ENCODE measurements at places on chromosomes 4 and X.
A peak's percentile ranks its signal among the peaks of the same experiment; 100 is the strongest.

- DNase-seq, result no peak
These were observed 367.6 kb upstream of the TECRL start for GRCh38 chr4:64776820-64777219.

DNA sequence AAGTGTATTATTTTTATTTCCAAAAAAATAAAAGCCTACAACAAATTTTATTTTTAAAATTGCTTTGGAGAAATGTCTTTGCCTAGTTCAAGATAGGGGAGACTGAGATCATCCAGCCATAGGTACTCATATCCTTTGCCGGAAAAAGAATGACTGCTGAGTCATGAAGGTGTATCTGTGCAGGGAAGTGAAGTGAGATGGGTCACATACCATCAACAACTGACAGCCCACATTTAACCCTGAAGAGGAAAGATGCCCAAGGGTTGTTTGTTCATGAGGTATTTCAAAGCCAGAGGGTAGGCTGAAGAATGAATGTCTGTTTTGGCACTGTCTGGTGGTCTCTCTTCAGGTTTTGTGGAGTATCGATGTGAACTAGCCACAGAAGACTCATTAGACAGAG is 106.7 kb upstream of the TTC29 start:
- DNase-seq, result no peak

DNA sequence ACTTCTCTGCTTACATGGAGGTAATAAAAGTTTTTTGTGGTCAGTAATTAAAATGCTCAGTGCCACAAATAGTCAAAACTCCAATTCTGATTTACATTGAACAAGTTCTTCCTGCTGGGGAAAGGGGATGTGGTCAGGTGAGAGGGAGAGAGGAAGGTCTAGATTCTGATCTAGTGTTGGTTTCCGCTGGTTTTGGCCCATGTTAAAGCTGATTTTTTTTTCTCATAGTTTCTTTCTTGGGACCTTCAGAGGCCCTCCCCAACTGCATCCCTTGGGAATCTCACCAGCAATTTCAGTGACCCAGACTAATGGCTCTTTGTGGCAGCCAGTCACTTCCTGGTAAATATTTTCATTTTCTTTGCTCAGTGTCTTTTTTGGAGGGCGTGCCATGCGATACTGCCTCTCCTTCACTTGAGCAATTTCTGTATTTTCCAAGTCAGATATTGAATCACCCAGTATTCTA is 332.7 kb downstream of the RAPGEF2 start:
- no peak for DNase-seq

DNA sequence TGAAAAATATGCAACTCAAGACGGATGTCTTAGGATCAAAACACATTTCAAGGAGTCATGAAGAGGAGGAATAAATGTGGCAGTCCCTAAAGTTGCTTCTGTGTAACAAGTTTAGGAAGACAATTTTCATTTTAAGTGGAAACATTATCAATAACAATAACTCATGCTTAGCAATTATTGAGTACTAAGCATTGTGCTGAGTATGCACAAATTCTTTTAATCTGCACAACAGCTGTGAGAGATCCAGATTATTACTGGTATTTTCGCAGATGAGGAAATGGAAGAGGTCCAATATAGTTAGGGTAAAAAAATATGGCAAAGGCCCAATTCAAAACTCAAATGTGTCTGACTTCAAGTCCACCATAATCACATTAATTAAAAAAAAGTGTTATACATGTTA is 2.9 kb upstream of the TEX13B start:
- no peak for DNase-seq

- DNase-seq, result no peak
These were observed 115.2 kb downstream of the GABRA2 start for GRCh38 chr4:46274717-46275116.

DNA sequence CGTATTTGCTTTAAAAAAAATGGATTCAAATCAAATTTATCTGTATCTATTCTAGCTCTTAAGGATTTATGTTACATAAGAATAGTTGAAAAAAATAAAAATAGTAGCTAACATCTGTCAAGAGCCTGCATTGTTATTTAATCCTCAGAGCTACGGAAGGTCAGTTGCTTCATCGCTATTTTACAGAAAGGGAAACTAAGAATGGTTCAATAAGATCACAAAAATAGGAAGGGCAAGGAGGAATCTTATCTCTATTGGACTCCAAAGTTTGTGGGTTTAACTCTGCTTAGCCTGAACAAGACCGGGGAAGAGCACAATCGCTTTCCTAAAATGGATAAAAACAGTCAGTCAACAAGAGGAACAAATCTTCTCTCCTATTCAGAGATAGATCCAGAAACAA is 270.2 kb upstream of the SMIM31 start:
- no peak for DNase-seq

GRCh38 chr4:3304831-3305609 is 12.2 kb downstream of the RGS12 start:
- no peak for DNase-seq

GRCh38 chr4:1293991-1294390 is 4.3 kb downstream of the MAEA start:
- DNase-seq, result no peak

DNA sequence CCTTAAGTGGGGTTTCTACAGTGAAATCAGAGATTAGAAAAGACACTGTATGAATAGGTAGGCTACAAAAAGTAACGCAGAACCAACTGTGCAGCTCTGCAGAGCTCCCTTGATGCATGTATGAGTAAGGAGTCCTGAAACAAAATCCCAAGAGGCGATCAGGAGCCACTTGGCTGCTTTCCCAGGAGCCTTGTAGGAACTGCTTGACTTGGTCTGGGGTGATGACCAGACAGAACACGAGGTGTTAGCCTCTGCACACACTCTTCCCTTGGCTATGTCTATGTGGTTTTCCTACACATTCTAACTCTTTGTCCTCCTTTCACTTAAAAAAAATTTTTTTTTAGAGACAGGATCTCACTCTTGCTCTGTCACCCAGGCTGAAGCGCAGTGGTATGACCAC is 22.8 kb upstream of the AP1S2 start:
- DNase-seq, result no peak

DNA sequence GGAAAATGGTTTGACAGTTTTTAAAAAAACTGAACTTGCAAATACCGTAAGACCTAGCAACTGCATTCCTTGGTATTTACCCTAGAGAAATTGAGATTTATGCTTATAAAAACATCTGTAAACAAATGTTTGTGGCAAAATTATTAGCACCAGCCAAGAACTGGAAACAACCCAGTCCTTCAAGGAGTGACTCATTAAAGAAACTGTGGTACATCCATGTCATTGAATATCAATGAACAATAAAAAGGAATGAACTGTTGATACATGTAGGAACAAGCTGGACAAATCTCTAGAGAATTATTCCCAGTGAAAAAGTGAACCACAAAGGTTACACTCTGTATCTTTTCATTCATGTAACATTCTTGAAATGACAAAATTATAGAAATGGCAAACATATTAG is 240.2 kb upstream of the ADAMTS3 start:
- DNase-seq, result no peak

GRCh38 chrX:13761606-13762414 is 27.3 kb downstream of the OFD1 start:
- DNase-seq, result no peak

GRCh38 chr4:26858947-26859401 is 1.7 kb upstream of the STIM2 start:
- no peak for DNase-seq

- DNase-seq, result no peak
These were observed 53.9 kb upstream of the SORBS2 start for GRCh38 chr4:185865901-185866328.

GRCh38 chrX:40931921-40932320 is 153.3 kb upstream of the USP9X start:
- DNase-seq, result no peak

- DNase-seq, result no peak
These were observed 22.7 kb upstream of the DRD5 start for GRCh38 chr4:9758641-9759317.

- DNase-seq, result no peak
These were observed 1153.0 kb upstream of the INTU start for GRCh38 chr4:126479709-126480108.

- no peak for DNase-seq
These were observed 126.2 kb downstream of the SLC39A8 start for GRCh38 chr4:102219129-102219528.

GRCh38 chr4:137307806-137308205 is 224.5 kb downstream of the PCDH18 start:
- peak; percentile 2 for DNase-seq

Data from thoracic aorta (tissue), 2 donors.